ENCODE measurements at places on chromosomes 16 and 17.

DNA sequence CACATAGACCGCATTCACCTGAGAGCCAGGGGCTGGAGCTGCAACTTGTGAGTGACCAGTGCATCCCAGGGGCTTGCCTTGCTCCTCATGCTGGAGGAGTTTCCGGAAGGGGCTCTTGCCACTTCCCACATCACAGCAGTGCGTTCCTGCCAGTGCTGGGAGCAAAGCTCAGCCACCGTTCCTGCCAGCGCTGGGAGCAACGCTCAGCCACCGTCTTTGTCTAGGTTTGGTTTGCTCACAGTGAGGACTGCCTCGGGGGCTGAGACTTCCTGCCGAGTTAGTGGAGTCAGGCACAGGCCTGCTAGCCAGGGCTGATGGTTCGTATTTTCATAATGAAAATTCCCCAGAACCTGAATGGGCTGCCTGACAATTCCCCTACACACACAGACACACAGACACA is 5.4 kb upstream of the CHRNE start:
- DNase-seq, result no peak

- DNase-seq, result no peak
Measured at GRCh38 chr17:37830151-37830993, 85.5 kb upstream of the HNF1B start.

GRCh38 chr17:68036304-68037147 is 991 bp downstream of the KPNA2 start:
- DNase-seq, result peak; percentile 49

- DNase-seq, result no peak
Measured at GRCh38 chr17:28365487-28365886, 488 bp upstream of the SEBOX start.

DNA sequence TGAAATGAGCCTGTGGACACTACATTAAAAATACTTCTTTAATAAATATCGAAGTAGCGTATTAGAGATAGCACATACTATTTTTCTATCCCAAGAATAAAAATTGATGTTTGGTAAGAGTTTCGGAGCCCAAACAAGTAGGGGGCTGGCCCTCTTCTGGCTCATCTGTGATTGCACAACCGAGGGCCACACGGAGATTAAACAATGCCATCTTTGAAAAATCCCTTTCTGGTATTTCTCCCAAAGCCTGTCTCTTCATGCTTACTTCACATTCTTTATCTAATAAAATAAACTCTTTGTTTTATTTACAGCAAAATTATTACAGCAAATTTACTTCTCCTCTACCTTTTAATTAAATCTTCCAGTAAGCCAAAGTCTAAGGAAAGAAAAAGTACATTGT is 9.6 kb upstream of the MYH11 start:
- no peak for DNase-seq

- DNase-seq, result no peak
Measured at GRCh38 chr17:57288773-57289121, 32.4 kb downstream of the MSI2 start.

All from SW480 (cell line).